ENCODE measurements at places on chromosomes 3 and 15.

DNA sequence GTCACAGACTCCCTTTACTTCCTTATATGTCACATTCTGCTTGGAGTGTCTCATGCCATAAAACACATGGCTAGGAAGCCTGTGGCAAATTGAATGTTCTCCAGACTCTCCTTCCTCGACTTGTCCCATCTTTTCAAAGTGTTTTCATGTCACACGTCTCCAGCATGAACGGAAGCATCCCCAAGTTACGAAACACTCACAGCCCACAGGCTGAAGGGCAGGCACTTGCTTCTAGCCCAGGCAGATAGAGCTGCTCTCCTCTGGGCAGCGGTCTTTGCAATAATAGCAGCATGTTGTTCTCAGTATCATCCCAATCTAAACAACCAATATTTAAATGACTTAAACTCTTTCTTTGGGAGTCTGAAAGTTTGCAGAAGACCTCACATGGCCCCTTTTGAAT, 85.3 kb upstream of the ADAMTS9 start:
- no peak for DNase-seq

- no peak for DNase-seq
Measured at GRCh38 chr3:9550999-9551398, 2.6 kb downstream of the LHFPL4 start.

- no peak for DNase-seq
Measured at GRCh38 chr15:100215031-100215842, 126.5 kb downstream of the ADAMTS17 start.

GRCh38 chr3:61803983-61804382, 242.6 kb downstream of the PTPRG start:
- no peak for DNase-seq

GRCh38 chr3:23567917-23568316, 237.8 kb upstream of the UBE2E1 start:
- DNase-seq, result no peak

- DNase-seq, result no peak
Measured at GRCh38 chr15:65518633-65519285, 1.3 kb upstream of the DPP8 start.

DNA sequence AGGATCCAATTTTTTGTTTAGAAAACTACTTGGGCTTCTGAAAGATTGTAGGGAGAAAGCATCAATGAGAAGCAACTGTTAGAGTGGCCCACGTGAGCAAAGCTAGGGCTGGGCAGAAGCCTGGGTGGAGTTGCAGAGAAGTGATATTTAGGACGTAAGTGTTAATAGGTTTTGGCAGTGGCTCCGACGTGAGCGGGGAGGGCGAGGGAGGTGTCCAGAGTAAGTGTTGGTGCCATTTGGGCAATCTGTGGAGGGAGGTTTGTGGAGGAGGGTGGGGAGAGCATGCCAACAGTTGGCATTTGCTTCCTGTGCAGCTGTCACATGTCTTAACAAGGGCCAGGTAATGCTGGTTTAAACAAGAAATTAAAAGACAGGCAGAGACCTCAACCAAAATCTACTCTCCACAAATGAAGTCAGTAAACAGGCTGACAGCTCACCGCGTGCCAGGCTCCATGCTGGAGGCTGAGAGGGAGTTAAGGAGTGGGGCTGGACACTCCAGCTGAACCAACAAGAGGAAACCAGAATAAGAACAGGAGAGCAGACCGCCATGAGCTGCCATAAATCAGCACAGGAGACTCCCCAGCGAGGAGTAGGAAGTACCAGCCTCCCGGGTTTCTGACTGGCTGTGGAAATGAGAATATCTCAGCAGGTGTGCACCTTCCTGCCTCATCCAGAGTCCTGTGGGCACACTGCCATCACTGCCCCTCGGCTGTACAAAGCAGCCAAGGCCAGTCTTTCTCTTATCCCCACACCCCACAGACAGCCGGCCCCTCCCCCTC, 232.6 kb downstream of the ABHD5 start:
- no peak for DNase-seq

GRCh38 chr15:57597431-57597830, 5.7 kb downstream of the MYZAP start:
- no peak for DNase-seq

GRCh38 chr3:3737531-3737930, 61.7 kb upstream of the LRRN1 start:
- no peak for DNase-seq

GRCh38 chr3:123201557-123202427, at the start of gene SEC22A:
SEC22A (plus strand) TSS chr3:123201943; CDS start chr3:123209218, 7,275 bp downstream.
- DNase-seq, result peak; percentile 92

DNA sequence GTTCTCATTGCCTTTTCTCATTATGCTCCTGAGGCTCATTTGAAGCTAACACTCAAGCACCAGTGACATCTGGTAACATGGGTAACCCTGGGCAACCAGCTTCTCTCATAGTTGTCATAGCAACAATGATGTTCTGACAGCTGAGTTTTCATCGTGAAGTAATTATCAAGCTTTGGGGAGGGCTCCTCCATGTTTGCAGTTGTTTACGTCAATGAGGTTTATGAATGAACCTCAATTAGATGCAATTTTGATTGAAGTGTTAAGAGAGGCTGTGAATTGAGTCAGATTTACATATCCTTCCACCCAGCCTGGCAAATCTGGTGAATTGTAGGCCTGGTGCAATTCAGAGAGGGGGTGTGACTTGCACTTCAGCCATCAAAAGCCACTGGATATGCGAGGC, 119.3 kb upstream of the CHD2 start:
- no peak for DNase-seq

DNA sequence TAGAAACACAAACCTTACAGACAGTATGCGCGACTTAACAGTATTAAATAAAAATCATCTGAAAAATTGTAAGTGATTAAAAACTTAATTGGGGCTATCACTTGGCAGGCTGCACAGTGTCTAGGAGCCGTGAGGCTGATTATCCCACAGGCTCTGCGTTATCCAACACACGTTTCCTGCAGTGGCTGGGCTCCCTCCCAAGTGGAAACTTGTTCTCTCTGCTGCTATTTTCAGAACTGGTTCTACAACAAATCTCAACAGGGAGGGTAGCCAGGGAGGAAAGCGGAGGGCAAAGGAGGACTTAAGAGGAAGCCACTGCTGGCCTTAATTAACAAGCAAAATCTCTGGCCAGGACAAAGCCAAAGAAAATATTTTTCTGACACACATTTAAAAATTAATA, 555.2 kb downstream of the MAGI1 start:
- no peak for DNase-seq

- no peak for DNase-seq
Measured at GRCh38 chr3:4584456-4585249, 91.5 kb downstream of the ITPR1 start.

DNA sequence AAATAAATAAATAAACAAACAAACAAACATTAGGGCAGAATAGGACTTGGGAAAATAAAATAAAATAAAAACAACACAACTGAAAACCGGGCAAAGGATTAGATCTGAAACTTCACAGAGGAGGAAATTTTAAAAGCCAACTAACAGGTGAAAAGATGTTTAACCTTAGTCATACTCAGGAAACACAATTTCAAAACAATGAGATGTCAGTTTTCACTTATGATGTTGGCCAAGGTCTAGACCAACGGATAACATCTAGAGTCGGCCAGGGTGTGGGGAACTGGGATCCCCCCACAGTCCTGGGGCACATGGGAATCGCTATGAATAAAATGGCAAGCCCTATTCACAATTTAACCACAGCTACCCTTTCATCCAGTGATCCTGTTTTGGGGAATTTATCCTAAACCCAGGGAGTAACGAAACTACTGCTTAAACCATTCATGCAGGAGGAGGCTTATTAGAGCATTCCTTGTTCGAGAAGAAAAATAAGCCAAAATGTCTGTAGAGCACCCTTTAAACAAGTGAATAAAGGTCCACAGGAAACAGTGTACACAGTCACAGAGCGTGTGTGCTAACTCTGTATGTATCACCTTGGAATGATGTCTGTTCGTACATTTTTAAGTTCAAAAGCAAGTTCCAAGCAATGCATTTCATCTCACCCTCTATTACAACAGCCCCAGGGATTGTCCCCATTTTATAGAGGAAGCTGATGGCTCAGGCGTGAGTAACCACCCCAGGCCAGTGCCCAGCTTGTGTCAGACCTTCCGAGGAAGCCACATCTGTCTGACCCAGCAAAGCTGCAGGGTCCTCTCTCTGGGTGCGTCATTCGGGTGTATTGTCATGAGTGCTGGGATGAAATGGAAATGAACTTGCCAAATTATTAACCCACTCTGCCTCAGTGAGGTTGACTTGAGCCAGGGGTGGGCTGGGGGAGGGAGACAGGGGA, 6.3 kb upstream of the ANPEP start:
- no peak for DNase-seq

DNA sequence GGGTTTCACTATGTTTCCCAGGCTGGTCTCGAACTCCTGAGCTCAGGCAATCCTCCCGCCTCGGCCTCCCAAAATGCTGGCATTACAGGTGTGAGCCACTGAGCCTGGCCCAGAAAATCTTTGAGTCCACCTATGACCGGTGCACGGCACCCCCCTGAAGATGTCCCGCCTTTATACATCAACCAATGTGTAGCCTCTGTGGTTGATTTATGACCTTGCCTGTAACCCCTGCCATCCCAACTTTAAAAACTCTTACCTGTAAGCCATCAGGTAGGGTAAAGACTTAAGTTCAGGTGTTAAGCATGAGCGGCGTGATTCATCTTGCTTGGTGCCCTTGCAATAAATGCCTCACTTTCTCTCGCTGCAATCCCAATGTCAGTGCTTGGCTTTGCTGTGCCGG, 14.5 kb upstream of the CTSH start:
- no peak for DNase-seq

DNA sequence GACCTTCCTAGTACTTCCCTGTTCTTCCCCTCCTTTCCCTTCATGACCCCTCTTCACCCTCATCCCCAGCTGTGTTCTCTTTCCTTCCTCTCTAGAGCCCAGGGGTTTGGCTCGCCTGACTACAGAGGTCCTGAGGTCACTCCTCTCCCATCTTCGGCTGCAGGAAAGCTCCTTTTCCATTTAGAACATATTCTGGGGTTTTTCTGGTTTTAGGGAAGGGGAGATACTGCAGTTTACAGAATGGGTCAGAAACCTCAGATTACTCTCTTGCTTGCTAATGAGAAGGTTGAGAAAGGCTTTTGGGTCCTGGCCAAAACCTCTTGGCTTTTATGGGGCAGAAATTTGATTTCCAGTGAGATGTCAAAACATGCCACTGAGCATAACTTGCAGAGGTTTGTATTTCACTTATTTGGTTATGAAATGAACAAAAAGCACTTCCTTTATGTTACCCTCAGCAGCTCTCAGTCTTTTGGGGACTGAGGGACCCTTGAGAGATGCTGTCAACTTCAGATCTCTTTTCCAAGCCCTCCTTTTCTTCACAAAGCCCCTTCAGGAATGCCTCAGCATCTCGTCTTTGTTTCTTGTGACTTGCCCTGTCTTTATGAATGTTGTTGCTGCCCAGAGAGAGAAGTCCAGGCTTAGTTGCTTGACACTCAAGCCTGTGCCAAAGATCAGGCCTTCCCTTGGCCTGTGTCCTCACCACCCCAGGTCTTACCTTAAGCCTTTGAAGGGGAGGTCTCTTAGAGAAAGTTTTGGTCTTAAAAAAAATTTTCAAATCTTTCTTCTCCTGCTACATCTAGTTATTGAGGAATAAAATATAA, 121.7 kb upstream of the TPM1 start:
- DNase-seq, result no peak

DNA sequence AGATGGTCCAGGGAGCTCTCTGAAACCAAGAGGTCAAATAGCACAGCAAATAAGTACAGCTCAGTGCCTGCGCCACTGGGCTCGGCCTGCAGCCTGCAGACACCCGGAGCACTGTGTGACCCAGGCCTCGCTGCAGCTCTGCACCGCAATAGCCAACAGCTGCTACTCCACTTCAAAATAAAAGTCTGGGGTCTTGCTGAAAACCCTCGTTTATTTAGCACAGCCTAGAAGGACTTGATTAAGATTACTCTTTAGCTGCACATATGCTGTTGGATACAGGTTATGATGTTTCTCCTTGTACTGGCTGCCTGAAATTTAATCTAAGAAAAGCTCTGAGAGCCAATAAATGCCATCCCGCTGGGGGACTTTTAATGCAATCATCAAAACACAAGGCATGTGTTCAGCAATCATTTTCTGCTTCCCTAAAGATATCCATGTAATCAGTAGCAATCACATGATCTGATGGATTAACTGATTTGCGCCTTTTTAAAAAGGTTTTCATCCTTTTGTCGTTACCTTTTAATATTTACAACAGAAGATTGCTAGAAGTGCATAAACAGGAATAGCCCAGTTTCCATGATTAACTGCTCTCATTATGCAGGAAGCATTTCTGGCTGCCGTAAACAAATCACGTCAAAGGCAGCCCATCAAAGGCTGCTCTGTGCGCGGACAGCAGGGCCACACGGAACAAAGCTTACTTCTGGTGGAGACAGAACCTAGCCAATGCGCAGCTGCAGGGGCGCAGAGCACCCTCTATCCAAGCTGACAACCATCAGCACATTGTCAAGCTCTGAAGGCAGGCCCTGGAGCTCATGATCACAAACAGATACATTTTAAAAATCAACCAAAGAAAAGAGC, 58.8 kb downstream of the CLASP2 start:
- no peak for DNase-seq

GRCh38 chr3:140584549-140584948, 93.3 kb upstream of the TRIM42 start:
- DNase-seq, result no peak

- DNase-seq, result no peak
Measured at GRCh38 chr3:44227632-44228031, 14.1 kb upstream of the TOPAZ1 start.

- DNase-seq, result no peak
Measured at GRCh38 chr15:82928711-82929110, 23.8 kb downstream of the HOMER2 start.

DNA sequence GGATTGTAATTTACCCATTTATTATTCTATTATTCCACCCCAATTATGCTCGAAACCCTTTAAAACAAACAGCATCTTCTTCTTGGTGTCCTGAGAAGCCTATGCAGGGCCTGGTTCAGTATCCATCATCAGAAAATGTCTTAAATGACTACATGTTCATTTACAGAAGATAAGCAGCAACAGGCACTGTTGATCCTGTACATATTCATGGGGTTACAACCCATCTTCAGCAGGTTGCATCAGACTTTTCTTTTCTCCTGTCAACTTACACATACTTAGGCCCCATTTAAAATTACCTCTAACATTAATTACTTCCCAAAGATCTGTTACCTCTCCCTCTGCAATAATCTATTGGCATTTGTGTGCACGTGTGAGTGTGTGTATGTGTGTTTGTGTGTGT, 18.9 kb downstream of the TUSC7 start:
- no peak for DNase-seq

- DNase-seq, result no peak
Measured at GRCh38 chr3:37726525-37727290, 135.0 kb upstream of the CTDSPL start.

DNA sequence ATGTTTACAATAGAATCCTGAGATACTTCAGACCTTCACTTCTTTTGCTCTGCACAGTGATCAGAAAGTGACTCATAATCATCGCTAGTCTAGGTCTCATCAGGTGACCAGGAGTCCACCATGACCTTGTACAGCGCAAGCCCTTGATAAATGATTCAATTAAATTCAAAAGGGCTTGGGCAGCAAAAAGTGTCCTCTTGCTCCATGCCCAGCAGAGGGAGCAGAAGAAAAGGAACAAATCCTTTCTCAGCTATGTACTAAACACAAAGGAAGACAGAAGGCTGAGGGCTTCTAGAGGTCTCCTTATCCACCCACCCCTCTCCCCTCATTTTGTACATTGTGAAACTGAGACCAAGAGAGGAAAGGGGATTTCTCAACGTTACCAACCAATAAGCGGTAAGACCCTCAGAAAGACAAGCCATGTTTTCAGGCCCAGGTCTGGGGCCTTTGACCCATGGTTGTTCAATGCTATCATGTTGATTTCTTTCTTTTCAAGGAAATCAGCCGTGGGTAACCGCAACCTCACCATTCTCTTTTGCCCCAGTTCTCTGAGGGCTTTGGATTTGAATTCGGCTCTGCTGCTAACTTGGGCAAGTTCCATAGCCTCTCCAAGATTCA, 74.8 kb downstream of the AQP9 start:
- DNase-seq, result no peak
